Astrocyte of the spinal cord (primary cell): ENCODE measurements at places on chromosomes 16 and 17.
A peak's percentile ranks its signal among the peaks of the same experiment; 100 is the strongest.

- DNase-seq, result peak; percentile 99
Measured at GRCh38 chr17:64506576-64507412, at the start of gene CEP95. TSS of gene CEP95 (plus strand) at chr17:64506977. CDS start at chr17:64507098, 121 bp downstream.

DNA sequence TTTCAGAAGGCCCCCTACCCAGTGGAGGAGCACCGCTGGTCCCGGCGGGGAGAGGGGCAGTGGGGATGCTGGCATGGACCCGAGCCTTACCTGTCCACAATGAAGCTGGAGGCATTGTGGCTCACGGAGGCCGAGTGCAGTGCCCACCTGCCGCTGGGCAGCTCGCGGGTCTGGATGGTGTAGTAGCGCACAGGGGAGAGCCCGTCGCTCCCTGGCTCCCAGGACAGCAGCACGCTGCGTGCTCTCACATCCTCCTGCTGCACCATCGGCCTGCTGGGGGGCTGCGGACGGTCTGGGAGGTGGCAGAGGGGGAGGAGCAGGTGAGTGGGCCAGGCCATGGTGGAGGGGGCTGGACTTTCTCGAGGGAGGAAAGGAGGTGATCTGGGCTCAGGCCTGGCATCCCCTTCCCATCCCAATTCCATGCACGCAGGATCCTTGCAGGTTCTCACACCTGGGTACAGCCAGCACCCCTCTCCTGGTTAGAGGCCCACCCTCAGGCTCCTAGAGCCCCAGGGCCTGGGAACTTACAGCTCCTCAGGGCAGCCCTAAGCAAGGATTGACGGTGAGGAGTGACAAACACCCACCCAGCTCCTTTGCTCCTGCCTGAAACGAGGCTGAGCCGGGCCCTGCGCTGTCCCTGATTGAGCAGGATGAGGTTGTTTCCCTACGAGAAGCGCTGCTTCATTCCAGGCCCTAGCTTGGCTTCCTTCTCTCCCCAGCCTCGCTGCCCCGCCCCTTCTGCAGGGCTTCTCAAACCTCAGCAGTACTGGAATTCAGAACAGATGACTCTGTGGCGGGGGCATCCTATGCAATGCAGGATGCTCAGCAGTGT, 76.2 kb upstream of the CDC42EP4 start:
- DNase-seq, result peak; percentile 20

- DNase-seq, result no peak
Measured at GRCh38 chr17:3723188-3723555, 531 bp upstream of the HASPIN start.

DNA sequence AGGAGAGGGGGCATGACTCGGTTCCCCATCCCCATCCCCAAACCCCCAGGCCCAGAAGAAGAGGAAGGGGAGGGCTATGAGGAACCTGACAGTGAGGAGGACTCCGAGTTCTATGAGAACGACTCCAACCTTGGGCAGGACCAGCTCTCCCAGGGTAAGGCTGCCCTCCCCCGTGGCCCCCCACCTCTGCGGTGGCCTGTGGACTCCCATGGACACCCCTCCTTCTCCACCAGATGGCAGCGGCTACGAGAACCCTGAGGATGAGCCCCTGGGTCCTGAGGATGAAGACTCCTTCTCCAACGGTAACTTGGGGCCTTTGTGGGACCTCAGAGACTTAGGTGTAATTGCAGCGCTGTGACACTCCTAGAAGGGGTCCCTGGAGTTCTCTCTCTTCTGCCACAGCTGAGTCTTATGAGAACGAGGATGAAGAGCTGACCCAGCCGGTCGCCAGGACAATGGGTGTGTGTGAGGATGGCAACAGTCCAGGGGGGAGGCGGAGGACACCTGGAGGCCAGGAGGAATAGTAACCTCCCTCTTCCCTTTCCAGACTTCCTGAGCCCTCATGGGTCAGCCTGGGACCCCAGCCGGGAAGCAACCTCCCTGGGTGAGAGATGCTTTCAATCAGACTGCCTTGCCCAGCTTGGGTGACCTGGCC, 5.6 kb downstream of the CD19 start:
- no peak for DNase-seq

DNA sequence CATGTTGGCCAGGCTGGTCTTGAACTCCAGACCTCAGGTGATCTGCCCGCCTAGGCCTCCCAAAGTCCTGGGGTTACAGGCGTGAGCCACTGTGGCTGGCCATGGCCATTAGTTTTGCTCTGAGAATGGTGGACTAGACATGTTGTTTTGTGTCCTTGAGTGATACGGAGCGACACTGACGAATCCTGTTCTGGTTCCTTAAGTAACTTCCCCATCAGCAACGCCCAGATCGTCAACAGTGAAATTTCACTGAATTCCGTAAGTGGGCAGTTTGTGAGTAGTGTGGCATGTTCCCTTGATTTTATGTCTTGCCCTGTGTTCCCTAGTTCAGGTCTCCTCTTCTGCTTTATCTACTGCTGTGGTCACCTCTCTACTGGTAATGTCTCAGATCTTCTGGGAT, 67.4 kb downstream of the SNX29 start:
- DNase-seq, result no peak
